Activated T-cell treated with anti-CD3 and anti-CD28 coated beads, Interleukin-2, amount 50 U/mL, for 72 hours (primary cell): ENCODE measurements at places on chromosomes 1 and 21. TPM values are rescaled to one million over a fixed set of nuclear protein-coding genes. Genes with fewer than 3 reads are reported as not detected.
A peak's percentile ranks its signal among the peaks of the same experiment; 100 is the strongest.

- H3K27me3 ChIP-seq: no peaks in the 10 kb centered on the region
- H3K4me1 ChIP-seq: peaks cover 59% of the 10 kb centered on the region
These were observed 2.5 kb downstream of the UBASH3A start for GRCh38 chr21:42406201-42406621.

DNA sequence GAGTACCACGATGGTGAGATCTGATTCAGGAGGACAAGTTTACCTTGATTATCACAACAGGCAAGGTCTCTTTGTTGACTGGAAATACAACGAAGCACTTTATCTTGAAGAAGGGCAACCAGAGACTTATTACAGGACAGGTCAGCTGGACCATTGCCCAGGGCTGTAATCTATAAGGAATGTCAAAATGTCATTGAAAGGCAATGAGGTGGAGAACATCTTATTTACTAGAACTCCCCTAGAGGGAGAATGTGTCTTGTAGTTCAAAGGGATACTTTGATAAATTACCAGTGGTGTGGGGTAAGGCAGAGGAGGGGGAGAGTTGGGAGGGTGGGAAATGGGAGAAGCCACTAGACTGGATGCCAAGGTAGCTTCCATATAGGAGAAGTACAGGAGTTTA, 212.3 kb downstream of the NCAM2 start:
- no peaks in the 10 kb centered on the region for H3K4me1 ChIP-seq
- H3K4me3 ChIP-seq: no peak overlapping the region
- no peak overlapping the region for H3K27ac ChIP-seq
- no peaks in the 10 kb centered on the region for H3K27me3 ChIP-seq
- H3K36me3 ChIP-seq: no peaks in the 10 kb centered on the region
- no peak for DNase-seq

DNA sequence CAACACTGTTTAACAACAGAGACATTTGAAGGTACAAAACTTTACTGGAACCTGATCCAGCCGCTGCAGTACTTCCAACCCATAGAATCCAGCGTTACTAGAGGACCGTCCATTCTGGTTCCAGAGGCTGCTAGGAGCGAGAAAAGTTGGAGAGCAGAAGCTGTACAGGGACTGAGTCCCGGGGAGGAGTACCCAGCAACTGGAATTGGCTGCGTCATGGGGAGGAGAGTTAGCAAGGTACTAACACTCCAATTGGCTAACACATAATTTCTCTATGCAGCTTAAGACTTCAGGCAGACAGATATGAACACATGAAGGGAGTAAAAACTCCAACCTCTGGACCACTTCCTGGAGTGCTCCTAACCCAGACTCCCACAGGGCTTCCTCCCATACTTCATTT, 2.1 kb upstream of the QSOX1 start:
- H3K27me3 ChIP-seq: no peaks in the 10 kb centered on the region
- peaks cover 3% of the 10 kb centered on the region for H3K36me3 ChIP-seq
- peak overlapping the region; percentile 2 for H3K4me3 ChIP-seq
- DNase-seq: no peak
- no peak overlapping the region for H3K27ac ChIP-seq

- no peaks in the 10 kb centered on the region for H3K36me3 ChIP-seq
- no peaks in the 10 kb centered on the region for H3K27me3 ChIP-seq
- no peaks in the 10 kb centered on the region for H3K4me1 ChIP-seq
- DNase-seq: no peak
- H3K27ac ChIP-seq: no peak overlapping the region
- no peak overlapping the region for H3K4me3 ChIP-seq
These were observed 83.0 kb downstream of the SPAG17 start for GRCh38 chr1:118101999-118102398.

Gene SPRR2B
- total RNA-seq: not detected

Gene AIRE
- total RNA-seq: not detected
